Muscle of leg (tissue), 16 donors: ENCODE measurements at places on chromosomes 13 and 19. TPM values are rescaled to one million over a fixed set of nuclear protein-coding genes. Genes with fewer than 3 reads are reported as not detected.

IRS2 gene
- total RNA-seq: 1.5 TPM

TRIP10 gene
- 35.5 TPM for total RNA-seq

CEACAM1 gene
- total RNA-seq: 0.62 TPM

BRSK1 gene
- 5.4 TPM for total RNA-seq

DENND1C gene
- total RNA-seq: 0.13 TPM

CBLC gene
- total RNA-seq: not detected

UBE2L5 gene
- 0.18 TPM for total RNA-seq

CCDC169 gene
- 4.3 TPM for total RNA-seq

SCGB2B2 gene
- total RNA-seq: 0.22 TPM

MEDAG gene
- total RNA-seq: 9.7 TPM

IL17D gene
- 17.6 TPM for total RNA-seq

CGB2 gene
- total RNA-seq: not detected

HNRNPUL1 gene
- total RNA-seq: 73.0 TPM

UBL3 gene
- 14.0 TPM for total RNA-seq

WDR87 gene
- total RNA-seq: under 0.01 TPM

OR4F17 gene
- total RNA-seq: not detected

IGLON5 gene
- not detected for total RNA-seq

ALOX5AP gene
- total RNA-seq: 3.6 TPM

ACP7 gene
- total RNA-seq: 0.09 TPM

TEKTIP1 gene
- 0.49 TPM for total RNA-seq

SYCN gene
- total RNA-seq: not detected

KLK10 gene
- not detected for total RNA-seq

ZNF560 gene
- total RNA-seq: 0.13 TPM
